Lung (tissue), 17 donors: ENCODE measurements at places on chromosomes 1 and 21.

GRCh38 chr21:14583629-14584255, 37.6 kb upstream of the SAMSN1 start:
- DNase-seq: no peak

- no peak for DNase-seq
These were observed 4.9 kb downstream of the NHLH1 start for GRCh38 chr1:160371756-160372155.

DNA sequence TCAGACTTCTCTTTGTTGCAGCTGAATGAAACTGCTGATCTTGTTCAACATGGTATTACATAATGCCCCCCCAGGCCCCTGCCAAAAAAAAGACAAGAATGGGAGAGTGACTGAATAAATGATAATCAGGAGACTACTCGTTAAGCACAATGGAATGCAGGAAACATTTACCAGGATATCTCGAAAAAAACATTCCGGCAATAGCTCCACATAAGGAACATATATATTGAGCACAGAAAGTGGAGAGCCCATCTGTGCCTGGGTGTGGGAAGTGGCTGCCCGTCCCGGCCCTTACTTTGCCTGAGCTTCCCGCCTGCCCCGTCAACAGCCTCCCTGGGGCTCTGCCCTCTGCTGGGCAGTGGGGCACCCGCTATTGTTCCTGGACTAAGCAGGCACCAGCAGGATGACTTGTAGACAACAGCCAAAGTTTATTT, 13.3 kb downstream of the TRIM11 start:
- no peak for DNase-seq

- DNase-seq: no peak
These were observed 139.2 kb downstream of the TM2D1 start for GRCh38 chr1:61585714-61586113.

- no peak for DNase-seq
These were observed 138.6 kb downstream of the SLC44A5 start for GRCh38 chr1:75472089-75472970.

- no peak for DNase-seq
These were observed 53.9 kb downstream of the TOR1AIP2 start for GRCh38 chr1:179823693-179824092.

- DNase-seq: no peak
These were observed 46.9 kb upstream of the SMYD2 start for GRCh38 chr1:214233856-214234634.

DNA sequence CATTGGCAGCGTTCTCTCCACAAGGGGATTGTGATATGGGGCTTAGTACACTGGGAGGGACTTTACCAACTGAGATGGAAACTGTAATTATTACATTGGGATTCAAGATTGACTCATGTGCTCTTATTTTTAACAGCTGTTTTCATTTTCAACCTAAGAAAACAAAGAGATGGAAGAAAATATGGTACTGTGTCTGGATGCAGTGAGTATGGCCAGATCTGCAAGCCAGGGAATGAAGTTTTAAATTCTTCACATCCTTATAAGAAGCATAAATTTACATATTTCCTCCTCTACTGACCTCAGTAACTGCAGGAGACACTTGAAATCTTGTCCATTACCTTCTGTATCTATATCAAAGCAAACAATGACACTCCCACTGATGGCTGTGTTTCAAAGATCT, 81.5 kb upstream of the EDEM3 start:
- no peak for DNase-seq

- DNase-seq: no peak
These were observed 3.2 kb downstream of the TMEM269 start for GRCh38 chr1:42788021-42788420.
